Kidney capillary endothelial cell (primary cell): ENCODE measurements at places on chromosomes 5 and 9.
A peak's percentile ranks its signal among the peaks of the same experiment; 100 is the strongest.

- no peak for DNase-seq
These were observed 427.6 kb upstream of the WWC1 start for GRCh38 chr5:167863883-167864282.

DNA sequence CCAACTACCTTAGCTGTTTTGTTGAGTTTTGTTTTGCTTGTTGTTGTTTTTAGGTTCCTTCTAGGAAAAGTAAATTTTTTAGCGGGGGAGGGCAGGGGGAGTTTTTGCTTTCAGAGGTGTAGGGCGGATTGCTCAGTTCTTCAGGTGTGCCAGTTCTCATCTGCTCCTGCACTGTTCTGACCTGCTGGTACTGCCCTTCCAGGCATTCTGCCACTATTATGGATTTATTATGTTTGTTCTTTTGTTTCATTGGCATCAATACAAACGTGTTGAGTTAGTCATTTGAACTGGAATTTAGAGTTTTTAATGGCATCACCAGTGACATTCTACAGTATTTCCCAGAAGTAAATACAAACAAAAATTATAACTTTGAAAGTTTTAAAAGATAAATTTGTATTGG is 26.0 kb downstream of the ERCC6L2 start:
- DNase-seq, result no peak

- DNase-seq, result no peak
These were observed 1.6 kb downstream of the C1QTNF3 start for GRCh38 chr5:34041247-34041972.

DNA sequence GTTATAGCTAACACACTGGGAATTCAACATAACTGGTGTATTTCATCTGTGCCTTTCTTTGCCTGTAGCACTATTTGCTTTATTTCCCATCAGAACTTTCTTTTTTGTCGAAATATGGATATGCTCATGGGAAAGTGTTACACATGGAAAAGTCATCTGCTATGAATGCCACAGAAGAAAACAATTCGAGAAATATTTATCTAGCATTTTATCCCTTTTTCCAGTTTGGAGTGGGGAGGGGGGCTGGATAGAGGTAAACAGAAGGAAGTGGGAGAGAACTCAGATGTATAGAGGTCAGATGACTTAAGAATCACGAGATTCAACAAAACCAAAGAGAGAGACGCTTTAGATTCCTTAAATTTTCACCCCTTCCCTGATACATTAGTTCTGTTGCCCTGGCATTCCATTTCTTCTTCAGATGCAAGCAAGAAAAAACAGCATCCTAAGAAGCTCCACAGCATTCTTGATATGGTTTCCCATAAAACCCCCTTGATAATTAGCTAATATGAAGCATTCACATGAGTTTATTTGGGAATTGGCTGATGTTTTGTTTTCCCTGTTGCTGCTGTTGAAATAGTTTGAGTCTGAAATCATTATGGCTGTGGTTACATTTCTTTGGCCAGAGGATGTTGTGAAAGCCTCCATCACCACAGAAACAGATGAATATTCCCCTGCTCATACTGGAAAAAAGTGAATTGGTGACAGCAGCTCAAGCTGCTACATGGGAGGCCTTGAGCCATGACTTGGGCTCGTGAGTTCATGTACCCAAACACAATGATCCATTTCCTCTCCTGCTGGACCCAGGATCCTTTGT is 335.8 kb upstream of the DAB2 start:
- DNase-seq, result no peak

DNA sequence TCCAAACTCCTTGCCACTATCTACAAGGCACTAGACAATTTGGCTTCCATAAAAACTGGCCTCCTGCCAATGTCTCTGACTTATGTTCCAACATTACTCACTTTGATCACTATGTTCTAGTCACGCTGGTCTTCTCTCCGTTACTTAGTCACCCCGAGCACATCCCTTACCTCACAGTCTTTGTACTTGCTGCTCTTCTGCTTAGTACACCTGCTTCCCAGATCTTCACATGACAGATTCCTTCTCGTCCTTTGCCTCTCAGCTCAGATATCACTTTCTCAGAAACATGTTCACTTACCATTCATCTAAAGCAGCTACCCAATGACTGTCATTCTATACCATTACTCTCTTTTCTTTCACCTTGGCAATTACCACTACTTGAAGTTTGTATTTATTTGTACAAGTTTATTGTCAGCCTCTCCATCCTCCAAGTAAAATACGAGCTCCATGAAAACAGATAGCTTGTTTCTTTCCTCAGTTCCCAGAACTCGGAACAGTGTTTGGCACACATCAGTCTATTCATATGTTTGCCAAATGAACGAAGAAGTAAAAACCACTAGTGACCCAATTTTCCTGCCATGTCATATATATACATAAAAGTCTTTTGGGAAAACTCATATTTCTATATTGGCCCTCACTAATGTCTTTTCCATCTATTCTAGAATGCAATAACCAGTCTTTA is 5.9 kb upstream of the SLC22A5 start:
- DNase-seq, result peak; percentile 64

- no peak for DNase-seq
These were observed 193.5 kb downstream of the ACTL7B start for GRCh38 chr9:108662091-108662875.

DNA sequence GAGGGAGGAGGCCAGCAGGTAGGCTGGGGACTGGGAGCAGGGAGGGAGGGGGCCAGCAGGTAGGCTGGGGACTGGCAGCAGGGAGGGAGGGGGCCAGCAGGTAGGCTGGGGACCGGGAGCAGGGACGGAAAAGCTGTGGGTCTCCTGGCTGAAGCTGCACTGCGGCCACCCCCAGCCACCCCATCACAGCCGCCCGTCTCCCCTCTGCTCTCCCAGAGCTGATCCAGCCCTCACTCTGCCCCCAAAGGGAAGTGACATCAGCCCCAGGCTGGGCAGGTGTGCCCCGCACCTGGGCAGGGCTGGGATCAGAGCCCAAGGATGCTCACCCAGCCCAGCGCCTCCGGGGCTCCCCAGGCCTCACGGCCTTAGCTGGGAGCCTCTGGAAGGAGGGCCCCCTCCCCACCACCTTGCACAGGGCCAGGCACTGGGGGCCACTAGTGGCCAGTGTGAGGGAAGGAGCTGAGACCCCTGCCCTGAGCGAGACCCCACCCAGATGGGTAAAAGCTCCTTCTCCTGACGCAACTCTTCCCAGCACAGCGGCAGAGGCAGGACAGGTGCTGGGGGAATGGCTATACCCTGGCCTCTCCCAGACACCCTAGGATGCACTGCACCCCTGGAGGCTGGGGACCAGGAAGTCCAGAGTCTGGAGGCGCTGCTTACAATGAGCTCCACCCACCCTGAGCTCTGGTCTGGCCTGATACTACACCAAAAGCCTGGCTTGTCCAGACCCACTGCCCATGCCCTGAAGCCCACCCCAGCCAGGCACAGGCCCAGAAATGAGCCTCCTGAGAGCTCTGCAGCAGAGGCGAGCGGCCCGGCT is 11.6 kb downstream of the AGPAT2 start:
- DNase-seq, result no peak

- no peak for DNase-seq
These were observed 47.4 kb downstream of the IRX2 start for GRCh38 chr5:2704111-2704510.

- DNase-seq, result no peak
These were observed 66.9 kb downstream of the SPATA31C2 start for GRCh38 chr9:88071331-88071730.

DNA sequence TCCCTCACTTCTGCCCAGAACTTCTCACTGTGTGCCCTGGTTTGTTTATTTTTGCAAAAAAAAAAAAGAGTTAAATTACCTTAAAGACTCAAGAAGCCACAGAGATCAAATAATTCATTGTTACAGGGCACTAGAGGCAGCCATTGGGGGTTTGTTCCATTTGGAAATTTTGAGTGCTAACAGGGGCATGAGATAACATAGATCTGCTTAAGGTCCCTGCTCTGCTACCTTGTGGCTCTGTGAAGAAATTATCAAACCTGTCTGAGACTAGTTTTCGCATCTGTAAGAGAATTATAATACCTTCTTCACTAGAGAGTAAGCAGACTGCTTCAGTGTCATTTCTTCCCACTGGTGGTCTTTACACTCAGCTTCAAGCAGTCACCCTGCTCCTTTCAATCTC is 394 bp downstream of the TLR4 start:
- DNase-seq, result peak; percentile 21

DNA sequence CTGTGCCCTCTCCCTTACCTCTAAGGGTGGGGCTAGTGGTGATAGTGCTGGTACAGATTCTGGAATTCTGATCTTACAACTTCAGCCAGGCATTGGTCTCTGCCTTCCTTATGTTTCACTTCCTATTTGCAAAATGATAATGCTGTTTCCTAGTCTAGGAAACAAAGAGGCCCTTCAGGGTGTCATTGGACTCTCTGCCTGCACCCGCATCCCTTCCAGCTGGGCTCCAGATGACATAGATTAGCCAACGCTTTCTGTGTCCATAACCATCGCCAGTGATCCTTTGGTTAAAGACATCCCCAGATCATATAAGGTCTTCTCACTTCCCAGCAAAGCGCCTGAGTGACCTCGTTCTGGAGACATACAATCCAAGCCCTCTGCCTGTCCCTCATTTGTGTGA is 180.7 kb downstream of the ERCC6L2 start:
- DNase-seq, result no peak

- DNase-seq, result no peak
These were observed 3.2 kb upstream of the SMAD5 start for GRCh38 chr5:136129445-136129844.
